ENCODE measurements at places on chromosomes 16 and 17. TPM values are rescaled to one million over a fixed set of nuclear protein-coding genes. Genes with fewer than 3 reads are reported as not detected.

Gene RAPGEFL1
- total RNA-seq = 5.9 TPM

Gene ZPBP2
- total RNA-seq = not detected

Gene PRCD
- not detected for total RNA-seq

Gene CD300C
- total RNA-seq = 1.5 TPM

DNA sequence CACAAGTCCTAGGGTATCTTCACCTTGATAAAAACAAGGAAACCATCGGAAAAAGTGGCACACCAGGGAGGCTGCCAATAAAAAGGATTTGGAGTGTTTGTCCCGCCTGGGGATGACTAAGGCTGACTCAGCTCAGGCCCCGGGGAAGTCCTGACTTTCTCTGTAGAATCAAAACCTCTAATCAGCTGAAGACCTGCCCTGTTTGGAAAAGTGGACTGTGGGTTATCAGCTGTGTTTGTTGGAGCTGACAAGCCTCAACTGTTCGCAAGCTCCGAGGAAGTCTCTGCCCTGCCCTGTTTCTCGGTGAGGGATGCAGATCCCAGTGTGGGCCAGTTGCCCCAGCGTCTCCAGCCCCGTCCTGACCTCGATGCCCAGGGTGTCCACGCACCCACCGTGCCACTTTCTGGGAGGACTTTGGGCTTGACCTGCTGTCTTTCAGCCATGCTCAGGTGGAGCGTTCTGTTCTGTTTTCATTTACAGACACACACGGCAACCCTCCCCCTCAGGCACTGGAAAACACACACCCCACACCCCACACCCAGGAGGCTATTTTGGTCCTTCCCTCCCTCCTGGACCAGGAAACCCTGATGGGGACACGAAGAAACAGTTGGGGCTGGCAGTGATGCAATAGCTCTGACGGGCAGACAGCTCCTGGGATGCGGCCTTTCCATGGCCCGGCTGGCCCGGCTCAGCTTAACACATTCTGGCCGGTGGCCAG lies 27.6 kb upstream of the PITPNA start:
- DNase-seq = no peak

- no peak for DNase-seq
Observed at GRCh38 chr16:19785512-19786130, 67.5 kb downstream of the IQCK start.

DNA sequence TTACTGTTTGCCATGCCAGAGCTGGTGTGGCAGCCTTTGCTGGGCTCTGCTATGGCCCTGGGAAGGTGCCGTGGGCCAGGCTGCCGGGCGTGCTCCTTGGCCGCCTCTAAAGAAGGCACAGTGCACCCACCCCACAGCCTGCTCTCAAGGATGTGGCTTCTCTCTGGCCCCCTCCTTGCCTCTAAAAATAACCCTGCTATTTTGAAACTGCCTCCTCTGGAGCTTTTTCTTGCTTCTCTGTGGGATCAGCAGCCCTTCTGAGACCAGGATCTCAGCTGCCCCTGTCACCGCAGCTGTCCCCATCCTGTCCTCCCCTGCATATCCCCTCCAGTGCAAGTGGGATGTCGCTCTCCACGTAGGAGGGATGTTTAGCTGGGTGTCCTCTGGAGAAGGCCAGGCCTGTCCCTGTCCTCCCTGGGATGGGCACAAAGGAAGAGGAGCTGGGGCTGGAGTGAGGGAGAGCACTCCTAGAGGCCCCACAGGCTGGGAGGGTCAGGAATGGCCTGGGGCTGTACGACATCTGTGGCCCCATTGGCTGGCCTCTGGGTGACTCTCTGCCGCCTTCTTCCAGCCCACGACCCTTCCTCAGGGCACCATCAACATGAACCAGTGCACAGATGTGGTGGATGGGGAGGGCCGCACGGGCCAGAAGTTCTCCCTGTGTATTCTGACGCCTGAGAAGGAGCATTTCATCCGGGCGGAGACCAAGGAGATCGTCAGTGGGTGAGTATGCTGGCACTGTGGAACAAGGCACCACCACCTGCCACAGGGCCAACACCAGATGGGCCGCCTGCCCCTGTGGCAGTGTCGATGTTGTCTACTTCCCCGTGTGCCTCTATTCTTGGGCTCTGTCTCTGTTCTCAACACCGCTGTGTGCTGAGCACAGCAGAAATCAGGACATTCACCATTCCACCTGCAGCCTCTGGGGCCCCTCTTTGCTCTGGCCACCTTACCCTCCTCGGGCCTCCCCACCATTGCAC lies 79.7 kb downstream of the PLD6 start:
- DNase-seq = no peak

Measured in natural killer cell treated with Interleukin-12 subunit alpha and Interleukin-12 subunit beta and Interleukin-15 and Interleukin-18, amount 100 ng/mL, for 72 hours (primary cell).